ENCODE measurements at places on chromosomes 13 and 19.

GRCh38 chr19:5677580-5677979, 2.7 kb downstream of the MICOS13 start:
- no peak for DNase-seq

DNA sequence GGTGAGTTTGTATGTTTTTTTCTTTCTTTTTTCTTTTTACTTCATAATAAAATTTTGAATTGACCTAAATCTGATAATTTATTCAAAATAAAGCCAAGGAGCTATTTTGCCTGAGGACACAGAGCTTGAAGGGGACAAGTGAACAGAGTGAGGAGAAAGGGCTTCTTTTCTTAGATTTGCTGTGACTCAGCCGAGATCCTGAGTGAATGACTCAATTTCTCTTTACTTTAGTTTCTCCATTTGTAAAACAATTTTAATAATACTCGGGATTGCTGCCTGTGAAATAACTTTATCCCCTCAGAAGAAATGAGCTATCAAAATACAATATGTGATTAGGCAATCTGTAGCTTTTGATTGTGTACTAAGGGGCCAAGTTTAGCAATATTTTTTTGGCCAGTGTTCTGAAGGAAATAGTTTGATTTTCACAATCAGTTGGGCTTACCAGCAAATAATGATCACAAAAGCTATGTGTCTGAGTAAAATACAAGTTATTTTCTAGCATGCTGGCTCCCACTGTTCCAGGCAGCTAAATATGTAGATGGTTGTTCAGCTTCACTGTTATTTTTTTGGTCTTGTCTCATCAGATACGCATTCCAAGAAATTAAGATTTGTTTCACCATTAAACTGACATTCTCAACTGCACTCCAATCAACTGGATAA, 437.5 kb downstream of the FGF9 start:
- no peak for DNase-seq

DNA sequence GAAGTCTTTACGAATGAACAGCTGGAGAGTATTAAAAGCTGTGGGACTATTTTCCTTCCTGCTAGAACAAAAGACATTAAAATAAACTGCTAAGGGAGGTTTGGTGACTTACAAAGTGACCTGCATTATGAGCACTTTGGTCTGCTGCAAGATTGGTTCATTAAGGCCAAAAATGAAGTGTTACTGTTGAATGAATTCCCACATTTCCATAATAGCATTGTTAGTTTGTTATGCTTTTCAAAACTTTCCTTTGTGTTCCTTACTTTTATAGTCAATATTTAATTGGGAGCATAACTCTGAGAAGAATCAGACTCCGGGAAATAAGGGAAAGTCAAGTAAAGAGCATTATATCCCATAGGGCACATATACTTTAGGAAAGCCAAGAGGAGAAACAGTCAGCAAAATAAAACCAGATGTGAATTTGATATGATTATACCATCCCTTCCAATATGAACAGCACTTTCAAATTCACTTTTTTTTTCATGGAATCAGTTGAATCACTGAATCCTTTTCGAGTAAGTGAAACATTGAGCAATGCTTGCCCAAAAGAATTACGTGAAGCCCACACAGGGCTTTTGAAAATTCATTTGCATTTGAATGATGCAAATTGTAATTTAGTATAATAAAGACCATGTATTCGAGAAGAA, 112.6 kb downstream of the KCTD12 start:
- no peak for DNase-seq

- no peak for DNase-seq
Observed at GRCh38 chr13:42623916-42624315, 50.0 kb downstream of the TNFSF11 start.

DNA sequence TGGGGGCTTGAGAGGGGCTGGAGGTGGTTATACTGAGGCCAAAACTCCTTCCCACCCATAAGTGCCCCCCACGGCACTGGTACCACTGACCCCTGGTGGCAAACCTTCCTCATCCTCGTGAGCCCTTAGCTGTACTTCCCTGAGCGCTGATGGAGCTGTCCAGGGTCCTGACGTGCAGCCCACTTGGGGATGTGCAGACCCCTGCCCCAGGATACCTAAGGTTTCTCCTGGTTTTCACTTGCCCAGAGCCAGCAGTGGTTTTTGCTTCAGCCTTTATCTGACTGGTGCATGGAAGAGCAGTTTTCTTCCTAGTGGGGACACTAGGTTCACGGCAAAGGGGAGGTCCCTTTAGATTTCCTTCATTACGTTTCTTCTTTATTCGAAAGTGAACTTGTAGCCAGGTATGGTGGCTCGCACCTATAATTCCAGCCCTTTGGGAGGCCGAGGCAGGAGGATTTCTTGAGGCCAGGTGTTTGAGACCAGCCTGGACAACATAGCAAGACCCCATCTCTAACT, 28.7 kb upstream of the KCTD15 start:
- no peak for DNase-seq

- no peak for DNase-seq
Observed at GRCh38 chr19:47699360-47699917, 13.8 kb upstream of the EHD2 start.

- DNase-seq: no peak
Observed at GRCh38 chr13:25478186-25478585, 106.4 kb downstream of the ATP8A2 start.

DNA sequence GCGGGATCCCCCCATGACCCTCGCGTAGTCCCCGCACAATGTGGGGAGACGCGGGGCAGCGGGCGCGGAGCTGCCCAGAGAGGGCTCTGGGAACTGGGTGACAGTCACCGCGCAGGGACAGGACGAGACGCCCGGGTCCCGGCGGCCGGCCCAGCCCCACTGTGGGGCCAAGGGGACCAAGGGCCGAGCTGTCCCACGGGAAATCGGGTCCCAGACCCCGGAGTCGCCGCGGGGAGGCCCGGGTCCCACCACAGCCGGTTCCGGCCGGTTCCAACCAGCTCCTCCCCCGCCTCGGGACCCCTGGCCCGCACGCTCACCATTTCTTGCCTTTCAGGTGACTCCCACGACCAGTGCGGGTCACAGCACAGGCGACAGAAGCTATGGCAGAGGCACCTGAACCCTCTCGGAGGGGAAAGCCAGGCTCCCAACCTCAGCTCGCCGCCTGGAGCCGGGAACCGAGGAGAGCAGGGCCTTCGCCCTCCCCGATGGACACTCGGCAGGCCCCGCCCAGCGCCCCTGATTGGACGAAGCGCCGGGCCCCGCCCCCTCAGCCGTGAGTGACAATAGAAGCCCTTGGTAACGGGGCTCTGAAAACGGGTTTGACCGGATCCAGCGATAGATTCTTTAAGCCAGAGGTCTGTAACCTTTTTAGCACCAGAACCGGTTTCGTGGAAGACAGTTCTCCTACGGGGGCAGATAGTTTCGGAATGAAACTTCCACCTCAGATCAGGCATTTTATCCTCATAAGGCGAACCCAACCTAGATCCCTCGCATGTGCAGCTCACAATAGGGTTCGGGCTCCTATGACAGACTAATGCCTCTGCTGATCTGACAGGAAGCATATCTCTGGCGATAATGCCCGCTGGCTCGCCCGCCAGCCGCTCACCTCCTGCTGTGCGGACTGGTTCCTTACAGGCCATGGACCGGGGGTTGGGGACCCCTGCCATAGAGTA, at the start of gene ZNF433:
TSS of gene ZNF433 (minus strand) at position 460 of the 953 bp plus-strand sequence. CDS start at position 320, 140 bp downstream.
- DNase-seq: peak; percentile 75

- no peak for DNase-seq
Observed at GRCh38 chr13:70923863-70924752, 815.9 kb upstream of the KLHL1 start.

DNA sequence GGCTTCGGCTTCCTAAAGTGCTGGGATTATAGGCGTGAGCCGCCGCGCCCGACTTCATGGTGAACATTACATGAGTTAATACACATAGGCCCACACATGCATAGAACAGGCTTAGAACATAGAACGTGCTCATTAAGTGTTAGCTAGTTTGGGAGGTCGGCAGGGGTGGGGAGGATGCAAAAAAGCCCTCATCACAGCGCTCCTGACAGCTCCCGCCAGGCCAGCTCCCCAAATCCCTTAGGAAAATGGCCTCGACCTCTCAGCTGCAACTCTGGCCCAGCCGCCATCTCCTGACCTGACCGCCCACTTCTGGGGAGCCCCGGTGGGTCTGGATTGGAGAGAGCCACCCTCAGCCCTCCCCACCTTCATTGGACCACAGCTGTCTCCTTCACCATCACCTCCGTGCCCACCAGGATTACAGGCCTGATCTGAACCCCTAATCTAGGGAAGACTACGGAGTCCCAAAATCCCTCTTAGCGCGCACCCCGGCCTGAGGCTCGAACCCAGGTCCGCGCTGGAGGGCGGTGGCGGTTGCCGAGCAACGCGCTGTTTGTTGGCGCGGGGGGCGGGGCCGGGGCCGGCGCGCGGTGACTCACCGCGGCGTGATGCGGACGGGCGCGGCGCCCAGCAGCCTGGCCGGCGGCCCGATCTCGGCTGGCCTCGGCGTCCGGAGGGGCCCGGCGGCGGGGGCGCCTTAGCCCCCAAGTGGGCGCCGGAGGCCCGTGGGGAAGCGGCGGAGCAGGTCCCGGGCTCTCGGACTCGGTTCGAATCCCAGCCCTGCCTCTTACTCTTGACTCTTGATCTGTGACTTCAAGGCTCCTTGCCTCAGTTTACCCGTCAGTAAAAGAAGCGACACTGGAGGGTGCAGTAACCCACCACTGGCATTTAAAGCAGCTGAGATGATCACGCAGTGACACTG, 26.7 kb upstream of the NANOS3 start:
- DNase-seq: no peak

- peak; percentile 2 for DNase-seq
Observed at GRCh38 chr19:33720691-33721682, 75.7 kb upstream of the KCTD15 start.

DNA sequence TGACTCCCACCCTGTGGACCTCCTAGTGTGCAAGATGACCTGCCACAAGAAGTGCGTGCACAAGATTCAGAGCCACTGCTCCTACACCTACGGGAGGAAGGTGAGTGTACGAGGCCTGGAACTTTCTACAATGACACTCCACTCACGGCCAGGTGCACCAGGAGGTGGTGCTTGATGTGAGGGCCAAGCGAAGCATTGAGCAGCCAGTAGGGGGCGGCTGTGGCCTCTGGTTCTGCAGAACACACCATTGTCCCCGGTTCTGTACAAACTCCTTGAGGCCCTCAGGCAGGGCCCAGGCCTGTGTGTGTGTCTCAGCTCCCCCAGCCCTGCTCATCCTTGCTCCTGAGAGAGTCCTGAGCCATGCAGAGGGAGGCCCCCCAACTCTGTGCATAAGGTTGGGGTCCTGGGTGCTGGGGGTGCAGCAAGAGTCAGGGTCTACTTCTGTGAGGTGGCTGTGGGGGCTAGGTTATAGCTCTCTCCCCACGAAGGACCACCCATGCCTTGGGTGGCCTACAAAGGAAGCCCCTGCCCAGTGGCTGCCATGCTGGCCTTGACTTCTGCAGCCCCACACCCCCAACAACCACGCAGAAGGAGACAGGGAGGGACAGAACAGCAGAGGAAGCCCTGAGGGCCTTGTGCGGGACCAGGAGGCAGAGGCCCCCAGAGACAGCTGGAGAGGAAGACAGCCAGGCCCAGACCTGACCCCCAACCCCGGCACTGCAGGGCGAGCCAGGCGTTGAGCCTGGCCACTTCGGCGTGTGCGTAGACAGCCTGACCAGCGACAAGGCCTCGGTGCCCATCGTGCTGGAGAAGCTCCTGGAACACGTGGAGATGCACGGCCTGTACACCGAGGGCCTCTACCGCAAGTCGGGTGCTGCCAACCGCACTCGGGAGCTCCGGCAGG, 9.7 kb upstream of the USE1 start:
- DNase-seq: peak; percentile 2

DNA sequence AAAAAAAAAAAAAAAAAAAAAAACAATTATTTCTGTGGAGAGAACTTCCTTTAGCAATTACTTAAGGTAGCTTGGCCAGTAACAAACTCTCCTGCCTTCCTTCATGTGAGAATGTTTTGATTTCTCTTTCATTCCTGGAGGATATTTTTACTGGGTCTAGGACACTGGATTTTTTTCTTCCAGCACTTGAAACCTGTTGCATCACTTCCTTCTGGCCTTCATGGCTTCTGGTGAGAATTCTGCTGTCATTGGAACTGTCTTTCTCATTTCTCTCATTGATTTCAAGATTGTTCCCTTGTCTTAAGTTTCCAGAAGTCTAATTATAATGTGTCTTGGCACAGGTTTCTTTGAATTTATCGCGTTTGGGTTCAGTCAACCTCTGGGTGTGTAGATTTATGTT, 19.3 kb upstream of the RAB20 start:
- no peak for DNase-seq

DNA sequence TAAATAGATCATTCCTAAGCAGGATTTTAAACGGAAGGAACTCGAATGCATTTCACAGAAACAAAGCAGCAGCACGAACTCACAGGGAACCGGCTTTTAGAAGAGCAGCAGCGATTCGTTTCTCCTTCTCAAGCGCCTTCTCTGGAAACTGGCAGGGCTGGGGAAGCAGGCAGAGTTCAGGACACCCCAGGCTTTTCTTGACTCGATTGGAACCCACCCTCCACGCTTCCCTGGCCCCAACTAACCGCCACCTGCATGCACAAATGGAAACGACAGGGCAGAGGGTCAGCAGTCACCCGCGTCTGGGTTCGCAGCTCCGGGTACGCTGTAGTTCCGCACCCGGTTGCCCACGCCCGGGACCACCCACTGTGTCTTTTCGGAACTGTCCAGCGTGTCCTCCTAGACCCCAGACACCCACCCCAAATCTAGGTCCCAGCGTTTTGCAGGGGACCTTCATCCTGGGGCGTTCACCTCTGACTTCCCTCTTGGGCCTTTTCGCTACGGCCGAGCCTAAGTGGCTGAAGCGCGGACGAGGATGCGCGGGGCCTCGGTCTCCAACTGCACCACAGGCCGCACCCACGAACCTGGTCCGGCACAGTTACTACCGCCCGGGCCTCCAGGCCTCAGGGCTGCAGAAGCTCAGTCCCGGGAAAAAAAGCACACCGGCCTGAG, 500 bp downstream of the ZFP30 start:
- peak; percentile 37 for DNase-seq

DNA sequence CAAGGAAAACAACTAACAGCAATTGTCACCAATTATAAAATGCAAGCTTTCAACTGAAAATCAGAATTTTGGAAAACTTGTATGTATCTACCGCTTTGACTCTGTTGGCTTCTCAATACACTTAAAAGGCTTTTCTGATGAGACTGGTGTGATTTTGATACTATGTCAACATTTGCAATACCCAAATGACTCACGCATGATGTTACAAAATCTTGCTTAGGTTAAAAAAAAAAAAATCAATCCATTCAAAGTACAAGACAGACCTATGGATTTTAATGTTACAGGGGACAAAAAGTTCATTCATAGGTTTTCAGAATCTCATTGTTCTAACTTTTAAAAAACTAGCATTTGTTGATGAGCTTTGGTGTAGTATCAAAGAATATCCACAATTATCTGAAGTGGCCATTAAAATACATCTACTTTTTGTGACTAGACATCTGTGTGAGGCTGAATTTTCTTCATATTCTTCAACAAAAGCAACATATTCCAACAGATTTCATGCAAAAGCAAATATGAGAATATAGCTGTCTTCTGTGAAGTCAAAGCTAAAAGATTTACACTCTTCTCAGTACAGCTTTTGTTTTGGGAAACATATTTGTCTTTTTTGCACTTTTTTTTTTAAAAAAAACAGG, 10.7 kb downstream of the ELF1 start:
- no peak for DNase-seq
